WERI-Rb-1 (cell line): ENCODE measurements at places on chromosomes 6 and 20.

- DNase-seq = no peak
Measured at GRCh38 chr6:35310265-35310831, 12.7 kb downstream of the DEF6 start.

GRCh38 chr20:33061658-33062028 lies 7.9 kb downstream of the BPIFB3 start:
- peak; percentile 36 for DNase-seq

DNA sequence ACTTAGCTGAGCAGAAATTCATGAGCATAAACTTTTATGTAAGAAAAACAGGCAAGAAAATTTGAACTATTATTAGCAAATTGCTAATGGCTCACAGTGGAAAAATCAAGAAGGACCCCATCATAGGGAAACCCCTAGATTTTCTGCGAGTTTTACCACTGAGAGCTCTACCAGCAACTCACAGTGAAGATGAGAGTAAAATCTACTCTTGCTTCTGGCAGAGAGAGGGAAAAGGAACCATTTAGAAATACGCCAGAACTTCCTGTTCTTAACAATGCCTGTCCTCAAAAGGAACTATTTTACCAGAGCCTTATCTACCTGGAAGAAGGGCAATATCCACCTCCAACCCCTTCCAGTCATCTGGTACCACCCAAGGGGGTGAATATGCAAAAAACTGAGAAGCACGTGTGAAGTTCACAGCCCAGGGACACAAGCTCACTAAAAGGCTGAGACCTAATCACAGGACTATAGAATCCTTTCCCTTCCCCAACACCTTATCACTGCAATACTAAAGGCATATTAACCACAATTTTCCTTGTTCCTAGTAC lies 34.4 kb upstream of the ASF1A start:
- no peak for DNase-seq

- no peak for DNase-seq
Measured at GRCh38 chr20:25313593-25313992, 65.7 kb downstream of the PYGB start.

DNA sequence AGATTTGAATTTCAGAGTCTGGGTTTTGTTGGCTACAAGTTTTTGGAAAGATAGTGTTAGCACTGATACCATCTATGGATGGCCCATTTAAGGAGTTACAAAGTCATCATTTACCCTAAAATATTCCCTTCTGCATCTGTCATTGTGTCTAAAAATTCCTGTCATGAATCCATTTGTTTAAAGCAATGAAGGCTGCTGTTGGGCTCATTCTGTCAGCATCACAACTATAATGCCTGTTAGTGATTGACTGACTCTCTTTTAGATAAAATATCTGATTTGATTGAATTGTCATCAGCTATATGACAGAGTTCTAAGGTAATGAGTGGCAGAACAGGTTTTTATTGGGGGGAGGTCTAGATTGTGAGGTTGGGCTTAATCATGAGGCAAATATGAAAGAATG lies 167.6 kb upstream of the IMPG1 start:
- no peak for DNase-seq

DNA sequence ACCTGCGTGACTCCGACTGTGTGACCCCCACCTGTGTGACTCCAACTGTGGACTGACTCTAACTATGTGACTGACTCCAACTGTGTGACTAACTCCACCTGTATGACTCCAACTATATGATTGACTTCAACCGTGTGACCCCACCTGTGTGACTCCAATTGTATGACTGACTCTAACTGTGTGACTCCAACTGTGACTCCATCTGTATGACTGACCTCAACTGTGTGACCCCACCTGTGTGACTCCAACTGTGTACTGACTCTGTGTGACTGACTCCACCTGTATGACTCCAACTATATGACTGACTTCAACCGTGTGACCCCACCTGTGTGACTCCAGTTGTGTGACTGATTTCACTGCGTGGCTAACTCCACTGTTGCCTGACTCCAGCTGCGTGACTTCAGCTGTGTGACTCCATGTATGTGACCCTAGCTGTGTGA lies 38.6 kb downstream of the SYNJ2 start:
- no peak for DNase-seq

GRCh38 chr20:44367746-44368145 lies 12.2 kb downstream of the HNF4A start:
- DNase-seq = no peak

- DNase-seq = no peak
Measured at GRCh38 chr6:3744901-3745470, 6.5 kb downstream of the PXDC1 start.

- DNase-seq = no peak
Measured at GRCh38 chr20:44761423-44761822, 15.8 kb downstream of the KCNK15 start.

DNA sequence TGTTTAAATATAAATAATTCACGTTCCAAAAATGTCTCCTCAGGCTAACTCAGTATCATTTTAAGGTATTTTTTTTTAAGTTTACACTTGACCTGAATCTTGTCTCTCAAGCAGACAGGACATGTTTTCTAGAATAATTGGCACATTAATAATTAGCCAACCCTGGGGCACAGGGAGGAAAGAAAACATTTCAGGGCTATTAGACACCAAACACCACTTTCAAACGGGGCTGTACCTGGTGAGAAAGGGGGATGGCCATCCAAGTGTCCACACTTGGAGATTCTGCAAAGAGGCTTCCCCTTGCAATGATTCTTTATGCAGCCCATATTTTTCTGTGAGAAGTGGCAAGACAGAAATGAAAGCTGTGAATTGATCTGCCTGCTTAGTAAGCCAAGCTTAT lies 560.8 kb downstream of the CD109 start:
- no peak for DNase-seq

DNA sequence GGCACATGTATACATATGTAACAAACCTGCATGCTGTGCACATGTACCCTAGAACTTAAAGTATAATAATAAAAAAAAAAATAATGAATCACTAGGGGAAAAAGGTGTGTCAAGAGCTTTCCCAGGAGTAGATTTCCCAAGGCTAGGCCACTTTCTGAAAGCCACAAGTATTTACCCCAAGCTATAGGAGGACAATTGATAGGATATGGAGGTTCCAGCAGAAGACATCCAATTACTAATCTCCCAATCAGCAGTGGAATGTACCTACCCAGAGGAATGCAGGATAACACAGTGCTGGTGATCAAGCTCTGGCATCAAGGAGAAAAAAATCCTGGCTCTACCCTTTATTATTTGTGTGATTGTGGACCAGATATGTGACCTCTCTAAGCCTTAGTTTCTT lies 562.7 kb downstream of the RFPL4B start:
- DNase-seq = no peak
